Epithelial cell of alveolus of lung (primary cell): ENCODE measurements at places on chromosomes 11 and 22. TPM values are rescaled to one million over a fixed set of nuclear protein-coding genes. Genes with fewer than 3 reads are reported as not detected.

Gene ZNF280B
- 0.72 and 1.8 TPM in 2 replicates for total RNA-seq

Gene PES1
- total RNA-seq: 62.1 and 67.6 TPM in 2 replicates

Gene KLHDC7B
- 0.52 TPM in 1 of 2 replicates, not detected in the other for total RNA-seq

Gene C11orf87
- 0.13 TPM in 1 of 2 replicates, not detected in the other for total RNA-seq

Gene OTOG
- not detected in 2 replicates for total RNA-seq

Gene C22orf31
- total RNA-seq: not detected in 2 replicates

Gene POU2AF2
- not detected in 2 replicates for total RNA-seq

Gene ST14
- 0.32 and 5.8 TPM in 2 replicates for total RNA-seq

Gene SMCO4
- total RNA-seq: 5.3 and 31.4 TPM in 2 replicates

Gene MUC5B
- total RNA-seq: not detected in 2 replicates

Gene CLMP
- total RNA-seq: 107 and 130 TPM in 2 replicates

Gene MS4A7
- not detected in 2 replicates for total RNA-seq

Gene DCHS1
- 18.1 and 20.1 TPM in 2 replicates for total RNA-seq

Gene OR8K3
- not detected in 2 replicates for total RNA-seq

Gene OR5AK2
- not detected in 2 replicates for total RNA-seq

Gene IGSF22
- not detected in 2 replicates for total RNA-seq

Gene ACER3
- total RNA-seq: 6.1 and 28.2 TPM in 2 replicates

Gene ROBO4
- 0.80 and 5.8 TPM in 2 replicates for total RNA-seq

Gene OR52K2
- total RNA-seq: not detected in 2 replicates

Gene MAFF
- total RNA-seq: 34.0 and 48.6 TPM in 2 replicates

Gene HBG2
- total RNA-seq: 1.2 TPM in 1 of 2 replicates, not detected in the other

Gene IFTAP
- 23.4 and 57.6 TPM in 2 replicates for total RNA-seq

Gene OR51B4
- not detected in 2 replicates for total RNA-seq

Gene ZNF202
- 2.2 and 6.3 TPM in 2 replicates for total RNA-seq

Gene MB
- total RNA-seq: not detected in 2 replicates

Gene PDE2A
- 0.24 and 3.4 TPM in 2 replicates for total RNA-seq

Gene MMP27
- not detected in 2 replicates for total RNA-seq

Gene GGTLC3
- total RNA-seq: not detected in 2 replicates

Gene ENTHD1
- total RNA-seq: not detected in 2 replicates

Gene SERPIND1
- not detected in 2 replicates for total RNA-seq

Gene RSF1
- 22.9 and 55.8 TPM in 2 replicates for total RNA-seq

Gene PGA5
- not detected in 2 replicates for total RNA-seq

Gene ST13
- 117 and 140 TPM in 2 replicates for total RNA-seq

Gene DAGLA
- total RNA-seq: 1.3 and 2.5 TPM in 2 replicates

Gene IFITM1
- total RNA-seq: 81.3 and 545 TPM in 2 replicates

Gene PICALM
- total RNA-seq: 119 and 133 TPM in 2 replicates

Gene OR4D5
- total RNA-seq: not detected in 2 replicates

Gene TPH1
- total RNA-seq: under 0.01 TPM in 2 replicates
